Esophagus squamous epithelium (tissue), 5 donors: ENCODE measurements at places on chromosomes 3 and 15.

GRCh38 chr3:129412542-129413198 lies 15.8 kb downstream of the EFCAB12 start:
- DNase-seq = no peak

DNA sequence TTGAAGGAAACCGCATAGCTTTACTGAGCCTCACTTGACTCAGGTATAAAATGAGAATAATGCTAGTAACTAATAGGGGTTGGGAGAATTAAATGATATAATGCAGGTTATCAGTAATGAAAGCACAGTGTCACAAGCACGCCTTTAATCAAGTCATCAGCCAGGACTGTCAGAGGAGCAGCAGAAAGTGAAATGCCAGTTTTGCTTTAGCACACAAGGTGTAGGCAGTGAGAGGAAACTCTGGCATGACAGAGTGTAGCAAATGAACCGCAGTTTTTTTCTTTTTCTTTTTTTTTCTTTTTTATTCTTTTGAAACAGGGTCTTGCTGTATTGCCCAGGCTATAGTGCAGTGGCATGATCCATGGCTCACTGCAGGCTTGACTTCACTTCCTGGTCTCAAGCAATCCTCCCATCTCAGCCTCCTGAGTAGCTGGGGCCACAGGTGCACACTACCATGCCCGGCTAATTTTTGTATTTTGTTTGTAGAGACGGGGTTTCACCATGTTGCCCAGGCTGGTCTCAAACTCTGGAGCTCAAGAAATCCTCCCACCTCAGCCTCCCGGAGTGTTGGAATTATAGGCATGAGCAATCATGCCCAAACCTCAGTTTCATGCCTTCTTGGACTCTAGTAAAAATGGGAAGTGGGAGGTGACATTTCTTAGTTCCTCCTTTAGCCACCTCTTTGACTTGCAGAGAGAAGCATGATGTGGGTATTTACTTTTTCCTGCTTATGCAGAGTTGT lies 9.7 kb upstream of the SCAANT1 start:
- DNase-seq = no peak

GRCh38 chr3:167653760-167654159 lies at the start of gene WDR49:
Gene WDR49 (minus strand): TSS chr3:167653942. CDS start chr3:167653425, 517 bp downstream.
- no peak for DNase-seq

- no peak for DNase-seq
These were observed 798.4 kb downstream of the TUSC7 start for GRCh38 chr3:117507958-117508357.

GRCh38 chr3:150480877-150481276 lies 65.4 kb downstream of the SERP1 start:
- no peak for DNase-seq

DNA sequence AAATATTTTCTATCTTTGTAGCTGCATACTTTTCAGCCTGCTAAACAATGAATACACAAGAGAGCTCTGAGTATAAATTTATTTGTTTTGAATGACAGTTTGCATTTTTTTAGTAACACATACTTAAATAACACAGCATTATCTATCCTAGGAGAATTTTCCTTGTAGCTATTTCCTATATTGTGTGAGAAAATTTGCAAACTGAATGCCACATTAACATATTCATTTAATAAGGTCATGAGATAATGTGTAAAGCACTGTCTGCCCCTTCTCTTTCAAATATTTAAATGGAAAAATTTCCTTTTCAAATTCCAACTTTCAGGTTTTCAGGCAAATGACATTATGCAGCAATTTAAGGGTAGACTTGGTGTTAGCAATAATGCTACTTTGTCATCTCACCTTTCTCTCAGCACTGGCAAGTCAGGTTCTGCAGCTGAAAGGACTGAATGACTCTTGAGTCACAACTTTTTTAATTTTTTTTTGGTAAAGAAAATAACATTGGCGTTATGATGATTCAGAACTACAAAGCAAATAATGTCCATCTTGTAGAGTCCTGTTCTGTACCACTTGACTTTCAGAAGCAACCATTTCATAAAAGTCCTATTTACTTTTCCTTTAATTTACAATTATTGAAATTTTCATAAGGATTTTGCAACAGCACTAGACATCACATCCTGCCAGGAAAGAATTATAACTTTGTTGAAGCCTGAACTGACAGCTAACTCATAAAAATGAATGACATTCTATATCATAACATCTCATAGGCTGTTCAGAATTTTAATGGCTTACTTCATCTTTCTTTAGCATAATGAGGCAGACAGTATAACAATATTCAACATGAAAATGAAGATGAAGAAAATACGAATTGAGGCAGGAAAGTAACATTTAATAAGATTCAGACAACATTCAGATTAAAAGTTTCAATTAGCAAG lies 681.6 kb upstream of the SEMA6D start:
- no peak for DNase-seq

- DNase-seq = no peak
These were observed 75.7 kb upstream of the DPPA4 start for GRCh38 chr3:109413049-109413448.

DNA sequence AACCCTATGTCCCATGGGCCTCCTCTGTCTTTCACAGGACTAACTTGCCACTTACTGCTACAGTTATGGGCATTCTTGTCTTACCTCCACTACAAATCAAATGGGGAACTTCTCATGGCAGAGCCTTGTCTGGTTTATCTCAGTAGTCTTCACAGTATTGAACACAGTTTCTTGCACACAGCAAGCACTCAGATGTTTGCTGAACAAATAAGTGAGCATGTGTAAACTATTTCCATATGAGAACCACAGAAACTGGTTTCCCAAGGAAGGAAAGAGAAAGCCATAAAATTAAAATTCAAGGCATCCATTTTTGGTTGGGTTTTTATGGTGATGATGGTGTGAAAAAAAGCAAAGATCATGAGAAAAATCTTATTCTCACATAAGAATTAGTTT lies 189.2 kb downstream of the MEX3B start:
- no peak for DNase-seq

DNA sequence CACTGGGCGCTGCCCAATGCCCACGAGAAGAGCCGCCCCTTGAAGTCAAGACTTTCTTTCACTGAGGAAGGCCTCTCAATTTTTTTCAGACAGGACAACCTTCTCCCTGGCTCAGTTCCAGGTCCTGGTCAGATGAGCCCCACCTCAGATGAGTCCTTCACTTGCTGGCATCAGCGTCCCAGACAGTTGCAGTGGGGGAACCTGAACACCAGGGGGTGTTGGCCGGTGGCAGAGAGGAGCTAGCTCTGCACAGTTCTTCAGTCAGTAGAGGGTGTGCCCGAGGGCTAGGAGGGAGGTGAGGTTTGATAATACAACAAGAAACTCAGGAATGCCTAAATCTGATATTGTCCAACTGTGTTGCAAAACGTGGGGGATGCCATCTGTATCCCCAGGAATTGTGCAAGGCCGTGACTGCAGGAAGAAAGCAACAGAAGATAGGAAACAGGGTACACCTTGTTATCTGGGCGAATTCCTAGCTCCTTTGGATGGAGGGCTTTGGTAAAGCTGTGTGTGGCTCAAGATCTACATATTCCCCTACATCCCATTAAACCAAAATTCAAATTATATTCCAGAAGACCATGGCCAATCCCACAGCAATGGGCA lies 34.3 kb downstream of the CCR3 start:
- DNase-seq = no peak

DNA sequence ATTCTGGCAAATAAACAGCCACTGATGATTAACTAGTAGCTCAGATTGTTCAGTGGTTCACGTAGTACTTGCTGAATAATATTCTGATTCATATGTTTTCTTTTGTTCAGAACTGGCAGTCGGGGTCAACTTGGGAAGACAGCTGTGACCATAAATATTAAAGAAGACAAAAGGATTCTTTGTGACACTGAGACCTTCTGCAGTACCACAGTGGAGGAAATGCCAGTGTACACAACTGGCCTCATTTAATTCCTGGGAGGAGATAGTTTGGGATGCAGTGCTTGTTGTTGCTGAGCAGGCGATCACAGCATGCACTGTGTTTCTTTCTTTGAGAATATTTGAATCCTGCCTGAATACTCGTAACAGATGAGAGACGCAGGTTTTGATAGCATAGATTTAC lies 26.7 kb upstream of the MCF2L2 start:
- no peak for DNase-seq

DNA sequence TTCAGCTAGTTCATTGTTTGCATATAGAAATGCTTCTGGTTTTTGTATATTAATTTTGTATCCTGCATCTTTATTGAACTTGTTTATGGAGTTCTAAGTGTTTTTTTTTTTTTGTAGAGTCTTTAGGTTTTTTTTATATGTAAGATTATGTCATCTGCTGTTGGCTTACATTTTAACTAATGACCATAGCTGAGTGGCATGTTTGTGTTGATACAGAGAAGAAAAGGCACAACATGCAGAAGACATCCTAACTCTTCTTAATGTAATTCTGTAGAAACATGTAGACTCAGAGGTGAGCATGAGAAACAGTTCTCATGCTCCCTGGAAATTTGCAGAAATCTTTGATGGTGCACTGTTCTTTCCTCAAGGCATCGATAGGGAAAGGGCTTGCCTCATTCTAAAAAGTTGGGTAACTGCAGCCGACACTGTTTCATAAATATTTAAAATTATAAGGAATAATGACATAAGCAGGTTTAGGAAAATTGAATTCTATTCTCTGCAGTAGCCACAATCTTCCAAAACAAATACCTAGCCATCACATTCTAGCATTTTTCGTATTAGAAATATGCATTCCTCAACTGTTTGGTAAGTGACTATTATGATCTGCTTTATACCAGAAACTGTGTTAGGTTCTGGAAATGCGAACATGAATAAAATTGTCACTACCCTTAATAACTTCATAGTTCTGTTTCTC lies 499.6 kb upstream of the KCNMB2 start:
- no peak for DNase-seq

DNA sequence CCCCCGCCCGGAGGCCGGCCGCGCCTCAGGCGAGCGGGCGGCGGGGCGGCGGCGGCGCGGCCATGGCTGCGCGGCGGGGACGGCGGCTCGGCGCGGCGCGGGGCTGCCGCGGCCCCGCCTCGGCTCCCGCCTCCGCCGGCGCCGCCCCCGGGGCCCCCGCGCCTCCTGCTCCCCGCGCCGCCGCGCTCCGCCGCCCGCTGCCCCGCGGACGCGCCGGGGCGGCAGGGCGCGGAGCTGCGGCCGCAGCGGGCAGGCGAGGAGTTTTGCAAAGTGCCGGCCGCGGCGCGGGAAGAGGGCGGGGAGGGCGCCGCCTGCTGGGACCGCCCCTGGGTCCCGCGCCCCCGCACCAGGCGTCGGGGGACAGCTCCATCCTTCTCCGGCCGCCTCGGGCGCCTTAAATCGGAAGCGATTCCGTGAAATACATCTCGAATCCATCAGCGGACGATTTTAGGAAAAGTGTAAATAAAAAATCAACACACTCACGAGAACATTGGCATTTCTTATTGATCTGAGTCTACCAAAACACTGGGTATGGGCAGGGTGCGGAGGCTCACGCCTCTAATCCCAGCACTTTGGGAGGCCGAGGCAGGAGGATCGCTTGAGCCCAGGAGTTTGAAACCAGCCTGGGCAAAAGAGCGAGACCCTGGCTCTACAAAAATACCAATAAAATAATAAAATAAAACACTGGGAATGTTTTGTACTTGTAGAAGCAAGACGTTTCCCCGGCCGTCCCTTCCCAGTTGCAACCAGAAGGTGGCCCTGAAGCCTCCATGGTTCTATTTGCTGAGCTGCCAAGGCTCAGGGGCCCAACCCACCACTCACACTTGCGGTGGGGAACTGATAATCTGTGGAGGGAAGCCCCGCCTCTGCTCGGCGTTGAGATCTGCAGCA lies 136.9 kb downstream of the NUP210 start:
- DNase-seq = no peak

GRCh38 chr3:184884359-184885017 lies 72.5 kb downstream of the VPS8 start:
- DNase-seq = no peak

GRCh38 chr3:81295906-81296577 lies 465.4 kb downstream of the GBE1 start:
- DNase-seq = no peak

DNA sequence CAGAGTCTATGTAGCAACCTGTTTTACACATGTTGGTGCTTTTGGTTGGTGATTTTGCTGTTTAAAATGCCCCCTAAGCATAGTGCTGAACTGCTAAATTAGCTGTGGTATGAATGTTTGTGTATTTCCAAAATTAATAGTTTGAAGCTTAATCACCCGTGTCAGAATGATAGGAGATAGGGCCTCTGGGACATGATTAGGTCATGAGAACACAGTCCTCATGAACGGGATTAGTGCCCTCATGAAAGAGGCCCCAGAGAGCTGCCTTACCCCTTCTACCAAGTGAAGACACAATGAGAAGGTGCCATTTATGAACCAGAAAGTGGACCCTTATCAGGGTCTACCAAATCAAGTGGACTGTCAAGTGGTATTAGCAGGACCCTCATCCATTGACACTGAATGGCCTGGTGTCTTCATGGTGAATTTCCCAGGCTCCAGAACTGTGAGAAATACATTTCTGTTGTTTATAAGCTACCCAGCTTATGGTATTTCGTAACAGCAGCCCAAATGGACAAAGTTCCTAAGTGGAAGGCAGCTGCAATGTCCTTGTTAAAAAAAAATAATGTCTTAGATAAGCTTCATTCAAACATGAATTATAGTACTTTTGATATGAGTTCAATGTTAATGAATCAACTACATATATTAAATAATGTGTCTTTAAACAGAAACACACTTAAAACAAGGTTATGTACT lies 37.7 kb upstream of the FRMD4B start:
- no peak for DNase-seq

GRCh38 chr15:89406218-89406939 lies 71.8 kb upstream of the POLG start:
- DNase-seq = no peak
